Astrocyte (in vitro differentiated cells and primary cell): ENCODE measurements at places on chromosomes 16 and 17. TPM values are rescaled to one million over a fixed set of nuclear protein-coding genes. Genes with fewer than 3 reads are reported as not detected.

The GRAPL gene
- not detected in 2 replicates for total RNA-seq

The KRT13 gene
- not detected in 2 replicates for total RNA-seq

The C16orf92 gene
- not detected in 2 replicates for total RNA-seq

The CACNG3 gene
- not detected in 2 replicates for total RNA-seq

The CCDC43 gene
- total RNA-seq = 29.3 and 31.9 TPM in 2 replicates

The SDR42E2 gene
- total RNA-seq = not detected in 2 replicates

The HSD11B2 gene
- total RNA-seq = 0.14 TPM in 1 of 2 replicates, not detected in the other

DNA sequence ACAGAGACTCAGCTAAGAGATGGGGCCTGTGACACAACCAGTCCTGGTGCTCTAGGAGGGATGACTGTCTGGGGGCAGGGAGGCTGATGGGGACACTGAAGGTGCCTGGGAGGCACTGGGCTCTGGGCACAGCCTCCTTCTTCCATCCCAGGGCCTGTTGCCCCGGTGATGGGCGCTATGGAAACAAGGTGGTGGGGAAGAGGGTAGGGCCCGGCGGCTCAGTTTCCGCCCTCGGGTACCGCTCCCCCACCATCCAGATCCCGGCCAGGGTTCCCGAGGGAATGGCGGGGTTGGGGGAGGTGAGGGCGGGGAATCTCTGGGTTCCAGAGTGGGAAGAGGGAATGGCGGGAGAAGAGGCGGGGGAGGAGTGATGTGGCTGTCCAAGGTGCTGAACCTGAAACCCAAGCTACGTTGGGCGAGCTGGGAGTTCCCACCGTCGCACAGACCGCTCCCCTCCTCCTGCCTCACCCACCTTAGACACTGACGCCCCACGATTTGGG is 981 bp downstream of the KCNH4 start:
- DNase-seq = no peak
- peaks cover 28% of the 10 kb centered on the region for H3K27me3 ChIP-seq
- H3K27ac ChIP-seq = no peak overlapping the region

- no peak overlapping the region for H3K4me3 ChIP-seq
- H3K27me3 ChIP-seq = no peaks in the 10 kb centered on the region
- no peaks in the 10 kb centered on the region for H3K36me3 ChIP-seq
- H3K27ac ChIP-seq = peak overlapping the region; percentile 95
- H3K4me1 ChIP-seq = peaks cover 6% of the 10 kb centered on the region
These were observed 19.7 kb downstream of the APPBP2 start for GRCh38 chr17:60506312-60506711.

GRCh38 chr17:42584880-42585279 is 7.4 kb upstream of the PSMC3IP start:
- no peaks in the 10 kb centered on the region for H3K4me1 ChIP-seq
- no peak for DNase-seq
- H3K27me3 ChIP-seq = no peaks in the 10 kb centered on the region
- H3K4me3 ChIP-seq = no peak overlapping the region
- no peak overlapping the region for H3K27ac ChIP-seq

- no peak for DNase-seq
- H3K4me3 ChIP-seq = no peak overlapping the region
- no peaks in the 10 kb centered on the region for H3K4me1 ChIP-seq
- H3K27me3 ChIP-seq = no peaks in the 10 kb centered on the region
- H3K27ac ChIP-seq = no peak overlapping the region
- no peaks in the 10 kb centered on the region for H3K36me3 ChIP-seq
These were observed 8.5 kb upstream of the YPEL3 start for GRCh38 chr16:30104492-30104891.

- no peak for DNase-seq
- H3K4me3 ChIP-seq = no peak overlapping the region
- peaks cover 7% of the 10 kb centered on the region for H3K4me1 ChIP-seq
- H3K36me3 ChIP-seq = peaks cover 9% of the 10 kb centered on the region
- H3K27ac ChIP-seq = no peak overlapping the region
These were observed 45.6 kb downstream of the KNOP1 start for GRCh38 chr16:19672378-19672777.

GRCh38 chr17:29771546-29771945 is 148.8 kb upstream of the CORO6 start:
- H3K27ac ChIP-seq = no peak overlapping the region
- H3K36me3 ChIP-seq = no peaks in the 10 kb centered on the region
- no peaks in the 10 kb centered on the region for H3K27me3 ChIP-seq
- no peak for DNase-seq
- H3K4me1 ChIP-seq = no peaks in the 10 kb centered on the region
- H3K4me3 ChIP-seq = no peak overlapping the region

DNA sequence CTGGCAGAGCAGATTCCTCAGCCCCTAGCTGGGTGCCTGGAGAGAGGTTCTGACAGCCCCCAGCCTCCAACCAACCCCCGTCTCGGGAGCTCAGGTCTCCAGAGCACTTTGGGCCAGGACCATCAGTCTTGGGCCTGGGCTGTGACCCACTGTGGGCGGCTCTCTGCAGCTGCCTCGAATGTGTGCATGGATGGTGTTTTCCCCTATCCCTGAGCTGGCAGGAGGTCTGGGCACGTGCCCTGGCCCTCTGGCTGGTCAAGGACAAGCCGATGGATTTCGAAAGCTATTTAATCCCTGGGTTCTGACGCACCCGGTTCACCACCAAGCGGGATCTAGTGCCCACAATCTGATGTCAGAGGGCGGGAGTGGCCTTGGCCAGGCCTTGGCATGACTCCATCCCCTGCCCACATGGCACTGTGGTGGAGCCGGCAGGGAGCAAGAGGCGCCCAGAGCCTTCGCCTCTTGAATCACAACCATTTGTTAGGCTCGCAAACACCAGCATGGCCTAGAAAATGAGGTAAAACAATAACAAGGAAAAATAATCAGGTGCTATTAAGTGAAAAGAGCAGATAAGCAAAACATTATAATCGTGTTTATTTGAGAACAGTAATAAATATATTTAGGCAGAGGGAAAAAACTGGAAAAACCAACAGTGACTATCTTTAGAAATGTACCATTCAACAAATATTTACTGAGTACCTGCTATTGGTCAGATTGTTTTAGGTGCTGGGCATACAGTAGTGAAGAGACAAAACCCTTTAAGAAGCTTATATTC is 69.3 kb upstream of the TOB1 start:
- no peak for DNase-seq
- no peaks in the 10 kb centered on the region for H3K36me3 ChIP-seq
- H3K4me1 ChIP-seq = peaks cover 14% of the 10 kb centered on the region
- H3K27me3 ChIP-seq = no peaks in the 10 kb centered on the region
- H3K27ac ChIP-seq = no peak overlapping the region
- H3K4me3 ChIP-seq = no peak overlapping the region

- no peaks in the 10 kb centered on the region for H3K4me1 ChIP-seq
- H3K4me3 ChIP-seq = no peak overlapping the region
- no peaks in the 10 kb centered on the region for H3K36me3 ChIP-seq
- no peaks in the 10 kb centered on the region for H3K27me3 ChIP-seq
- H3K27ac ChIP-seq = no peak overlapping the region
These were observed 163.1 kb upstream of the NOL11 start for GRCh38 chr17:67554634-67555033.

GRCh38 chr16:21156767-21157467 is 1.6 kb upstream of the LDAF1 start:
- no peaks in the 10 kb centered on the region for H3K27me3 ChIP-seq
- no peak overlapping the region for H3K27ac ChIP-seq
- peaks cover 9% of the 10 kb centered on the region for H3K4me1 ChIP-seq
- peak; percentile 78 for DNase-seq
- H3K36me3 ChIP-seq = no peaks in the 10 kb centered on the region

- H3K4me1 ChIP-seq = peaks cover 29% of the 10 kb centered on the region
- peak overlapping the region; percentile 4 for H3K27ac ChIP-seq
- no peak overlapping the region for H3K4me3 ChIP-seq
- DNase-seq = peak; percentile 65
- H3K36me3 ChIP-seq = no peaks in the 10 kb centered on the region
These were observed 8.2 kb downstream of the CAPN15 start for GRCh38 chr16:535446-536405.

DNA sequence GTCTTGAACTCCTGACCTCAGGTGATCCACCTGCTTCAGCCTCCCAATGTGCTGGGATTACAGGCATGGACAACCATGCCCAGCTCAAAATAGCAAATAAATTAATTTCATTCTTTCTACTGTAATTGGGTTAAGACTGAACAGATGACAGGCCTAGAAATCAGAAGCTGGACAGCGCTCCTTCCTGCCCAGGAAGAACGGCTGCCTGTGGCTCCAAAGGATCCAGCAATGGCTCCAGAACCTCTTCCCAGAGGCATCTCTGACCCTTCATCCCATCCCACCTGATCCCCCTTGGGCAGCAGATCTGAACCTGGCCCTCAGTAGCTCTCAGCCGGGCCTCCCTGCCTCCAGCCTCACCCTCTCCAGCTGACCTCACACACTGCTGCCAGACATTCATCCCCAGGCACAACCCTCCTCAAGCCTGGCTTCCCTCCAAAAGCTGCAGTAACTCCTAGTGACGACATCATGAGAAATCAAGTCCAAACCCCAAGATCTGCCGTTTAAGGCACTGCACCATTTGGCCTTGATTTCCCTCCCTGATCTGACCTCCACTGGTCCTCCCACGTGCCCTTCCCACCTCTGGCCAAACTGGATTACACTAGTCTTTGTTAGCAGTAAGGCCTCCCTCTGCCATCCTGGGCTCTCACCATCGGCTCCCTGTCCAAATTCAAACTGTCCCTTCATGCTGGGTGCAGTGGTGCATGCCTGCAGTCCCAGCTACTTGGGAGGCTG is 3.1 kb upstream of the MIF4GD start:
- no peaks in the 10 kb centered on the region for H3K36me3 ChIP-seq
- H3K27me3 ChIP-seq = no peaks in the 10 kb centered on the region
- H3K4me1 ChIP-seq = peaks cover 41% of the 10 kb centered on the region
- no peak overlapping the region for H3K4me3 ChIP-seq

GRCh38 chr17:80415626-80416137 is 715 bp downstream of the ENDOV start:
- peak overlapping the region; percentile 93 for H3K4me3 ChIP-seq
- DNase-seq = no peak
- H3K36me3 ChIP-seq = peaks cover 8% of the 10 kb centered on the region
- peak overlapping the region; percentile 99 for H3K27ac ChIP-seq

DNA sequence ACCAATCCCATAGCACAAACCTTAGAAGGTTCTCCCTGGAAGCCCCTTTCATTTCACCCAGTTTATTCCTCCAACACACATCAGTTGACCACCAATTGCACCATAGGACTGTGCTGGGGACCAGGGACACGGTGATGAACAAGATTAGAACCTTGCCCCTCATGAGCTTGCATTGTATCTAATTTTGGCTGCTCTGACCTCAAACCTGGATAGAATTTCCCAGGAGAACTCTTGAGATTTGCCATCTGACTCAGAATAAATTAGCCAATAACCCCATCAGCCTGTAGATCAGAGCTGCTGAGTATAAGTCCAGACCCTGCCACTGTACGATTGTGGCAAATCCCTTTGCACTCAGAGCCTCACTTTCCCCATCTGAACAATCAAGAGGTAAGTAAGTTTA is 52.1 kb downstream of the CDH11 start:
- peak overlapping the region; percentile 25 for H3K4me3 ChIP-seq
- peaks cover 41% of the 10 kb centered on the region for H3K4me1 ChIP-seq
- H3K27me3 ChIP-seq = no peaks in the 10 kb centered on the region
- peak overlapping the region; percentile 90 for H3K27ac ChIP-seq
- H3K36me3 ChIP-seq = peaks cover 3% of the 10 kb centered on the region

DNA sequence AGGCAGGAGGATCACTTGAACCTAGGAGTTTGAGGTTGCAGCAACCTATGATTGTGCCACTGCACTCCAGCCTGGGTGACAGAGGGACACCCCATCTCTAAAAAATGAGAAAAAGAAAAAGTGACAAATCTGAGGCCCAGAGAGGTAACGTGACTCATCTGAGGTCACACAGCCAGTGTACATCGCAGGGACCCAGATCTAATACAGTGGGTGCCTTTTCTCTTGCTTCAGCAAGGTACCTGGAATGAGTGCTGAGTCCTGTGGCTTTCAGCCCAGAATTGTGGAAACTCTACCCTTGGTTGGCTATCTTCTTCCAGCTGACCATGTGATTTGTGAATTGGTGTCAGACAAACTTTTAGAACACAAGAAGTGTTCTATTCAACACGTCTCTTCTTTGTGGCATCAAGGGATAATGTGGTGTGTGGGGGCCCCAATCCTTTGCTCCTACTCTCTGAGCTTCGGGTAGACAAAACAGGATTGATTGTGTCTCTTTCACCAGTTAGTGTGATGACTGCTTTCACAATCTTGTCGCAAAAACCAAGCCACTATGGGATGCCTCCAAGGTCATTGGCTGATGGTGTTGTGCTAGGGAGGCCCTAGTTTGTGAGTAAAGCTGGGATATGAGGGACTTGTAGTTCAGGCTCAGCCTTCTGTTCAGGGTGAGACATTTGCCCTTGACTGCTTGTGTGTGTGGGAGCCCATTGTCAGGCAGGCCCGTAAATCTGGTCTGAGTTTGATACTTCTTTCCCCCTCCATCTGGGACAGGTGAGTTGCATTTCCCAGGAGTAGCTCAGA is 71.0 kb downstream of the MSI2 start:
- DNase-seq = no peak
- H3K27ac ChIP-seq = no peak overlapping the region
- no peak overlapping the region for H3K4me3 ChIP-seq
- no peaks in the 10 kb centered on the region for H3K27me3 ChIP-seq
- H3K4me1 ChIP-seq = no peaks in the 10 kb centered on the region
- no peaks in the 10 kb centered on the region for H3K36me3 ChIP-seq

- H3K27ac ChIP-seq = no peak overlapping the region
- no peak overlapping the region for H3K4me3 ChIP-seq
- H3K4me1 ChIP-seq = no peaks in the 10 kb centered on the region
- DNase-seq = no peak
These were observed 84.9 kb downstream of the TMEM114 start for GRCh38 chr16:8505327-8505991.

DNA sequence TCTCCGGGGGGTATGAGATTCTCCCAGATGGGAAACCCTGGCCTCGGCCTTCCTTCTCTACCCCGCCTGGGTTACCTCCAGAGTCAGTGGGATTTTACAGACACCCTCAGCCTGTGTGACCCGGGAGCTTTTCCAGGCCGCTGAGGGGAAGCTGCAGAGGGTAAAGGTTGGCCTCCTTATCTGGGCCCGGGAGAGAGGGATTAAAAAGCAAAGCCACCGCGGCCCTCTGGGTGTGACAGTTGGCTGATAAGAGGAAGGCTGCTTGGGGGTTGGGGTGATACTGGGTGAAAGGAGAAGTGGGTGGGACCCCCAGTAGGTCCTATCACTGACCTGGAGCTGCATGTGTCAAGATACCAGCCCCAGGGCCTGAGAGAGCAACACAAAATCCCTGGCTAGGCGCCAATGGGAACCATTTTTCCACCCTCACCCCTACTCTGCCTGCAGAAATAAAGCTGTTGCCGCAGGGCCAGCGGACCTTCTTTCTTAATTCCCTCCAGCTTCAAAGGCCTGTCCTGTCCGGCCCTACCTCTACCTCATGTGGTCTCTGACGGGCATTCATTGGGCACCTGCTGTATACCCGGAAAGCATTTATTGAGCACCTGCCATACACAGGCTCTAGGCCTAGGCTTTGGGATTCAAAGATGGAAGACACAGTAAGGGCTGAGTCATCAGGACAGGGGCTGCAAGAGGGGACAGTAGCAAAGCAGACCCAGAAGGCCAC is 77.6 kb upstream of the GSE1 start:
- H3K27me3 ChIP-seq = no peaks in the 10 kb centered on the region
- H3K36me3 ChIP-seq = no peaks in the 10 kb centered on the region
- H3K4me1 ChIP-seq = no peaks in the 10 kb centered on the region
- no peak overlapping the region for H3K27ac ChIP-seq
- no peak overlapping the region for H3K4me3 ChIP-seq
